Fibroblast of skin of right biceps (primary cell): ENCODE measurements at places on chromosomes 3 and 15.

- DNase-seq: no peak
These were observed 15.9 kb upstream of the FAH start for GRCh38 chr15:80136854-80137253.

DNA sequence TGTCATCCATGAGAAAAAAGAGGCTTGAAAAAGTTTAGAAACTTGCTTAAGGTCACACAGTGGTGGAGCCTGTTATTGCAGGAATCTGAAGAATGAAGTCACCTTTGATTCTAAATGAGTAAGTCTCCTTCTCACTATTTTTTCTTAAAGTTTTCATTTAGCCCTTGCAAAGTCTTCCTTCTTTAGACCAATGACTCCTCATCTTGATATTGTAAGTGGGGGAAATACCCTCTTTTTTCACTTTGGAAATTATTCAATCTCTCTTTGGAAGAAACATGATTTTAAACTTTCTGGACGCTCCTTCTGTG is 787 bp upstream of the SLMAP start:
- peak; percentile 55 for DNase-seq

DNA sequence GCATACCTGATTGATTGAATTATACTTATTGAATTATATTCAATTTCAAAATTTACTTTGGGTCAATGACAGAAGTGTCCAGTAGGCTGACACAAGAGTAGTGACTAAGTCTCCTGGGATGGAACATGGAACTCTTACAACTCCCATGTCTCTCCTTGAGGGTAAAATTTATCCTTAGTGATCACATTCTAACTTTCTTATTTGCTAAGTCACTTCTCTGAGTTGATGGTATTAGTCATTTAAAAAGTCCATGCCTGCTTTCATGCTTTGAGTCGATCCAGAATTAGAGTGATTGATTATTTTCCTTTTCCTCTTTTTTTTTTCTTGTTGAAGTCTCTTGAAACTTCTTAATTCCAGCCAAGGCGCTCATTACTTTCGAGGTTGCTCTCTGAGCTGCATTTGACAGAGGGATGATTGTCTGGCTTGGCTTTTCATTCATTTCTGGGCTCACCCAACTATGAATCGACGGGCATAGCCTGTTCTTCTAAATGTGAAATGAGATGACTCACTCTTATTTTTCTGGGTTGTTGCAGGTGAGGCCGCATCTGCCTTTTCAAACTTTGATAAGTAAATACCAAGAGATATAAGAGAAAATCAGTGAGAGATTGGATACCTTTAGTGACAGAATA is 34.9 kb downstream of the LRRC3B start:
- DNase-seq: peak; percentile 38

DNA sequence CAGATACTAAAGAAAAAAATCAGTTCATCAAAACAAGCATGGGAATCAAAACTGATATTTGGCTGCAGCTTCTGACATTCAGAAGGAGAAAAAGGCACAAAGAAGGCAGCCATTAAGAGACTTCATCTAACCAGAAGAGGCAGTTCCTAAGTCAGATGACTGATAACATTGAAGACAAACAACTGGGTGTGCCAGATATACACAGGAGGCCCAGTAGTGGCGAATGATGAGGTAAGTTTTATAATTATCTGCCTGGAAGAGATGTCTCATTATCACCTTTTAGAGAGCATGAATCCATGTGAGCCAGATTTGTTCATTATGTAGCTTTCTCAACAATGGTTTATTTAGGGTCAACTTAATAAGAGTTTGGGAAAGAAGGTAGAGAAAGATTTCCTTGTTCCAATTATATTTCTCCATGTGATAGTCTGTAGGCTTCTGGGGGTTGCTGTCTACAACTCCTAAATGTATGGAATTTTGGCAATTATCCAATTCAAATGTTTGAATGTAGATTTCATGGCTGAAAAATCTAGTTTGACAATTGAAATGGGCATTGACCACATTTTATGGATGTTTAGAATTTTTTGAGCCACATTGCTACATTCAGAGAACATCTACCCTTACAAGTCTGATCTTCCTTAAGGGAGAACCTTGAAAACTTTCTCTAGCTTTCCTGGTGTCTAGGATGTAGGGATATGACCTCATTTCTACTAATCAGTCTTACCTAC is 50.4 kb upstream of the RASGRF1 start:
- DNase-seq: peak; percentile 44

DNA sequence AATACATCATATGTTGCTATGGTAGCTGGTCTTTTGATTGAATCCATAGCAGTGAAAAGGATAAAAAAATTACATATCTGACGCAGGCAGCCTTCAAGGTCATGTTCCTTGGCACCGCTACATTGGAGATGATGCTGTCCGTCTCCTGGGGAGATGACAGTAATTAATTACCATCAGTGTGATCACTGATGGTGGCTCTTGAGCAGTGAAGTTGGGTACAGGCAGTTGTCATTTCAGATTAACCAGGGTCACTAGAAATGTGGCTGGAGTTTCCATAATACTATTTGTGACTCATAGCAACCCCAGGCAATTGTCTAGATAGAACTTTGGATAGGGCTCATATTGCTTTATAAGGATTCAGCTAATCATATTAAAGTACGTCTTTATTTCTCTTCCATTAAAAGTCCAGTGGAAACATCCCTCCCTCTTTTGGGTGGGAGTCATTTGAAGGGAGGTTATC is 136.3 kb downstream of the THSD4 start:
- DNase-seq: no peak

DNA sequence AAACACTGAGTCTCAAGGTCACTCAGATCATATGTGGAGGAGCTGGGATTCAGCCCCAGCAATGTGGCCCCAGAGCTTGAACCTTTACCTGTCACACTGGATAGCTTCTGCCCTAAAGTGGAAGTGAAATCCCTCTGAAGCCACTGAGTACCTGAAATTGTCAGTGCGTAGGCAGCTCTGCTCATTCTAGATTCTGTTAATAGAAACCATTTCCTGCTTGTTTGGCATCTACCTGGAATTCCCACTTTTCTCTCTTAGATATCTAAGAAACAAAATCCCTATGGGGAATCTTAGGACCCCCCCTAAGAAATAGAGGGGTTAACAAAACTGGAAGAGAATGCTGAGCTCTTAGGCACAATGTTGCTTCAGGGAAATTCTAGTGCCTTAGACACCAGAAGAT is 29.8 kb downstream of the FBXL22 start:
- no peak for DNase-seq

DNA sequence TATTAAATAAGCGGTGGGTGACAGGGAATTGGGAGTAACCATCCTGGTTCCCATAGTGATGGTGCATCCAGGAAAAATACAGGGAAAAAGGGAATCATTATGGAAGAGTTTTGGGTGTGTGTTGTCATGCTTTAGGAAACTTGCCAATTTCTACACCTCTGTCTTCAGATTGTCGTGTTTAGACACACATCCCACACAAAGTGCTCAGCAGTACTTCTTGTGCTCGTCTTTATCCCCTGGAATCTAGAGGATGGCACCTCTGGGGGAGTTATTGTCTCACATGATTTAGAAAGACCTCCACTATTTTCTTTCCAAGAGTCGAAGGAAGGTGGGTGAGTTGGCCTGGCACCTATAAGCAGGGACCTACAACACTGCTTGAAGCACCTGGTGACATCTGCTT is 35.8 kb downstream of the CACNA1D start:
- DNase-seq: no peak

- DNase-seq: no peak
These were observed 71.7 kb downstream of the CYP19A1 start for GRCh38 chr15:51266656-51267050.

DNA sequence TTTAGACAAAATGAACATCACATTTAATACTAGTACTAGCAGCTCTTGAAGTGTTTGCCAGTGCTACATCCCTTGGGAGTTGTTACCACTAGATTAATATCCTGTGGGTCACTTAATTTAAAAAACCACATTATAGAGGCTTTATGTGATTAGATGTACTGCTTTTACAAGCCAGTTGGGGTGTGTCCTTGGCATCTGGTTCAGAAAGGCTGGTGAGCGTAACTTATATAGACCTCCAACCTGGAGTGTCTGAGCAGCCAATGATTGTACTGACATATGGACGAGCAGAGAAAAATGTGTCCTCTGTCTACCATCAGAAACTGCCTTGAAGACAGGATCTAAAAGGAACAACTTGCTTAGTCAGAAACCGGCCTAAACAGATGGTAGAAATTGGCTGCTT is 306.2 kb upstream of the ATP11B start:
- no peak for DNase-seq

GRCh38 chr15:32802286-32802936 is 84.6 kb downstream of the GREM1 start:
- peak; percentile 97 for DNase-seq

DNA sequence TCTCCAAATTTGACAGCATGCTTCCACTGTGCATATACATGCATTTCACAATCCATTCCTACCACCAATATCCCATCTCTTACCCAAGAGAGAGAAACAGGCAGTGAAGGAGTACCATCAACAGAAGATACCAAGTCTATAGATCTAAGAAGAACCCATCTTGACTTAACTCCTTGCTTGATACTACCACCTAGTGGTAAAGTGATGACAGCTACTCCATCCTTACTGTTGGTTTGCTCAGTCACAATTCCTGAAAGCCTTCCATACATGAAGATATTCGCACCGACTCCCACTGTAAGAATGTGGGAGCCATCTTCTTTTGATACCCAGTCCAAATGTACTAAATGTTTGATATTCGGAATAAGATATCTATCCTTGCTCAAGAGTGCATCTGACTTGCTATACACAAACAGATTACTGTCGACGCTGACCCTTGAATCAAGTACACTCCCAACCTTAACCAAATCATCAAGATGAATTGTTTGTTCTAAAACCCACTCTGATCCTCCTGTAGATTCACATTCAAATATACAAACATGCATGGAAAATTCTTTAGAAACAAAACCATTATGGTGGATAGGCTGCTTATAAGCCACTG is 123.1 kb downstream of the DMXL2 start:
- DNase-seq: peak; percentile 41

DNA sequence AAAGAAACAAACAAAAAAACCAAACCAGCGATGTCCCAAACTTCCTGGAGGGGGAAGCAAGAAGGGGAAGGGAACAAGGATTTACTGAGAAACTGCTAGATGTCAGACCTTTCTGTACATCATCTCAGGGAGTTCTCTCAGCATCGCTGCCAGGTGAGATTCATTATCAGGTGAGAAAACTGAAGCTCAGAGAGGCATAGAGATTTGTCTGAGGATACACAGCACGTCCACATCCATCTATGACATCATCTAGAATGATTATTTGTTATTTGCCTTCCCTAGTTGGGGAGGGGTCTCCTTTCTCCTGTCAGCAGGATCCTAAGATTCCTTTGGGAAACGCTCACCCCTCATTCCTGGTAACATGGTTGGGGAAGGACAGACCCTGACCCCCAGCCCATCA is 57.1 kb upstream of the LINGO1 start:
- no peak for DNase-seq

DNA sequence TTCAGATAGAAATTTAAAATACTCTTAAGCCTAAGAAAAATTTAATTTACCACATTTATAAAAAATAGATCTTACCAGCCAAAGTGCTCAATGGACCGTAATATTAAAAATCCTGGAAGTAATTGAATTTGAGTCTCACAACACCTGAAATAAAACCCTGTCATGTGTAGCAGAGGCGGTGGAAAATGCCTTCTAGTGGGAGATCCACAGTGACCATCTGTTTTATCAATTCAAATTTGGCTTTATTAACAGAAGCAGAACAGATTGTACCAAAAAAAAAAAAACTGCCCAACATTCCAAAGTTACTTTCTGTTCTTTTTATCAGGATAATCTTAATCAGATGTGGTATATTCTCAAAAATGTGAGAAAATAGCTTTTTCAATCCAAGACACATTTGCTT is 71.7 kb downstream of the DMXL2 start:
- no peak for DNase-seq

DNA sequence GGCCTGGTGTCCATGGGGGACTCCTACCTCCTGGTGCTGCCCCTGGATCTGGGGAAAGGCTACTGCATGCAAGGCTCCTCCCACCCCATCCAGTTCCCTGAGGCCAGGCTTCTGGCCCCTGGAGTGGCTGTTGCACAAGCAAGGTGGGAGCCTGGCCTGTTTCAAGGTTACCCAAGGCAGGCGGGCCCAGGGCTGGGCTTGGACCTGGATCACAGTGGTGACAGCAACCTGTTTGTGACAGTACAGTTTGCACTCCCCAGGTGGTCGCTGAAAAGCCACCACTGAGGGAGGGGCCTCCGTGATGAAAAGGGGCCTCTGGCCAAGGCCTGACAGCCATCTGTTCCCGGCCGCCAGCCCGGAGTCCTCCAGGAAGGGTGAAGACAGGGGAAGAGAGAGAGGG is 14.4 kb upstream of the KY start:
- DNase-seq: no peak

- no peak for DNase-seq
These were observed 80.6 kb downstream of the PLD1 start for GRCh38 chr3:171729452-171730334.
